Chondrocyte (in vitro differentiated cells): ENCODE measurements at places on chromosomes 4 and X. TPM values are rescaled to one million over a fixed set of nuclear protein-coding genes. Genes with fewer than 3 reads are reported as not detected.

NIPAL1 gene
- total RNA-seq, result 0.32 to 0.59 TPM (median 0.48 TPM) in 3 replicates

HMX1 gene
- 3.7 TPM in 1 of 3 replicates, not detected in the others for total RNA-seq

NLGN3 gene
- 0.52 to 1.1 TPM (median 0.87 TPM) in 3 replicates for total RNA-seq

GRCh38 chr4:106614441-106614840 lies 245.9 kb upstream of the GIMD1 start:
- no peak for DNase-seq

GRCh38 chr4:83362492-83363329 lies 28.1 kb upstream of the HPSE start:
- DNase-seq, result no peak

DNA sequence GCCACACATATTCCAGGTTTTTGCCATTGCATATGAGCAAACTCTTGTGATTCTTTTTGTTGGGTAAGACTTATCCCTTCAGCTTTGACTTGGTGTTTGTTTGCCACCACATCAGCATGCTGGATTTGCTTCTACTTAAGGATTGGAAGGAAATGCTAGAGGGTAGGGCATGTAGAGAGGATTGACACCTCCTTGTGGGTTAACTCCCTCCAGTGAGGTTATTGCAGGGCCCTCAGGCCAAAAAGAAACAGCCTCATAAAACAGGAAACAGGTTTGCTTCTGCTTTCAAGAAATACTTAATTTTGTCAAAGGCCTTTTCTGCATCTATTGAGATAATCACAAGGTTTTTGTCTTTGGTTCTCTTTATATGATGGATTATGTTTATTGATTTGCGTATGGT lies 15.2 kb upstream of the INPP4B start:
- no peak for DNase-seq

DNA sequence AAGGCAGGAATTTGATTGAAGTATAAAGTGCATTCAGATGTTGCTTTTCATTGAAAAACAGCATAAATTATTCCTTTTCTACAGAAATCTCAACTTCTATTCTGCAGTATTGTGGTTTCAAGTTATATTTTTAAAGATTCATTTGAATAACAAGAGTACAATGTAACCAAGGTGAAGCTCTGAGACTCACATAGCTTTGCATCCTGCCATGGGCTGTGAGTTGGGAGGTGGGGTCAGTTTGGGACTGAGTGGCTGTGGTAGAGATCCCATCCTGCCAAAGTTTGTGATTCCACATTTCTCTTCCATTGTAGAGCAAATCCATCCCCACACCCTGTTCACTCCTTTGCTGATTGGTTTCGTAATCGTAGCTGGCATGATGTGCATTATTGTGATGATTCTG lies 69.2 kb downstream of the KIT start:
- DNase-seq, result no peak

GRCh38 chr4:183401473-183401872 lies 43.0 kb upstream of the CDKN2AIP start:
- DNase-seq, result peak; percentile 0
